HuH-7.5 (cell line): ENCODE measurements at places on chromosomes 4 and X.

DNA sequence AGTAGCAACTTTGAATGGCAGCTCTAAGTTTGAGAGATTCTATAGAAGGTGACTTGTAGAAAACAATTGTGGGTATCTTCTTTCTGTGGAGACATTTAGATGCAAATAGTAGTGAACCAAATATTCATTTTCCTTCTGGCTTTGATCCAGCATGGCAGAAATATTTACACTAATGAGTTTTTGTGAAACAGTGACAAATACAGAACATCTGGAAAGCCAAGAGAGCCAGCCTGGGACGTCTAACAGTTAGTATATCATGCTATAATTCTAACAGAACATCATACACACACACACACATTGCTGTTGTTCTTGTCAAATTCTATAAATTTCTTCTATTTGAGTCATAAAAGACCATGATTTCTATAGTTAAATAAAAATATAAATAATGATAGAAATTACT is 1777.9 kb downstream of the ARAP2 start:
- no peak for DNase-seq

DNA sequence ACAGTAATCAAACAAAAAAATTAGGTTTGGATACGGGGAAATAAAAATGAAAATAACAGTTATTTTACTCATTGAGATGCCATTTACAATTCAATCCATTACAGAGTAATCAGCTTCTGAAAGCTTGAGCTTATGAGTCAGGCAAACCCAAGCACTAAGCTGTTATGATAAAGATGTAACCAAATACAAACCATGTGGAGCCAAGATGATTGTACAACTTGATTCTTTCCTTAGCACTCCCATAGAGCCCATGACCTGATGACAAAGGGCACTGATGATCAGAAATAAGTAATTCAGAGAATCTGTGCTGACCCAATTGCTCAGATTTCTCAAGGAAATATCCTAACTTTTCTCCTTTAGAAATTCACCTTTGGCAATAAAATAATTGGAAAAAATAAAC is 40.5 kb upstream of the PRKG2 start:
- DNase-seq = no peak

DNA sequence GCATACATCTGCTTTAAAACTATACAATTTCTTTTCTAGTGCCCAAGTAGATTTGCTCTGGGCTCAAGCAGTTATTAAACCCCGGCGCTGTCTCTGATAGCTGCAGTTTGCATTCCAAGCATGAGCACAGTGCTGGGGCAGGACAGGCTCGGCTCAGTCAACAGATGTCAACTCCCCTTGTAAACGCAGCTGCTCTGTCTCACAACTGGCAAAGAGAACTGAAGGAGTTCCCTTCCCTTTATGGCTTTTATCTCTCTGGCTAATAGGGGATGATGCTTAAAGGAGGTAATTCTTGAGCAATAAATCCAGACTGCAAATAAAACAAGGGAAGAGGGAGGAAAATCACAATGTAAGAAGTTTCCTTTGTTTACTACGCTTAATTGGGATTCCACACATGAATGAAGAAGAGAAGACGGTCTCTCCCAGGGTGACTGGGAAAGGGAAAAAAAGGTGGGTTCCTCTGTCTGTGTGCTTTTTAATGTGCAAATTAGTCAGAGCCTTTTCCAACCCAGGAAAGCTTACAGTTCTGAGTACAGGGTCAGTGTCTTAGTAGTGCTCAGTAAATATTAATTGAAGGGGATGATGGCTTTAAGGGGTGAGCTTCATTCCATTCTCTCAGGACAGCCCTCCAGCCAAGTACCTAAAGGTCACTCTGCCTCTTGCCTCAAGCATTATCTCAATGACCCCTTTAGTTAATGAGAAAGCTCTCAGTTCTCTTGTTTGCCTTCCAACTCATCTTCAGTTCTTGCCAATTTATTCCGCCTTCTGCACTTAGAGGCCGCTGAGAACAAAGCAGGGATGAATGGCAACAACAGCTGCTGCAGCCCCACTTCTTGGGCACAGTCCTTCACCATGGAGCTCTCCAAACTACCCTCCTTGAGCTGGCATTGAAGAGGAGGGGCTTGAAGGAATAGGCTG is 155.7 kb upstream of the JADE1 start:
- no peak for DNase-seq

DNA sequence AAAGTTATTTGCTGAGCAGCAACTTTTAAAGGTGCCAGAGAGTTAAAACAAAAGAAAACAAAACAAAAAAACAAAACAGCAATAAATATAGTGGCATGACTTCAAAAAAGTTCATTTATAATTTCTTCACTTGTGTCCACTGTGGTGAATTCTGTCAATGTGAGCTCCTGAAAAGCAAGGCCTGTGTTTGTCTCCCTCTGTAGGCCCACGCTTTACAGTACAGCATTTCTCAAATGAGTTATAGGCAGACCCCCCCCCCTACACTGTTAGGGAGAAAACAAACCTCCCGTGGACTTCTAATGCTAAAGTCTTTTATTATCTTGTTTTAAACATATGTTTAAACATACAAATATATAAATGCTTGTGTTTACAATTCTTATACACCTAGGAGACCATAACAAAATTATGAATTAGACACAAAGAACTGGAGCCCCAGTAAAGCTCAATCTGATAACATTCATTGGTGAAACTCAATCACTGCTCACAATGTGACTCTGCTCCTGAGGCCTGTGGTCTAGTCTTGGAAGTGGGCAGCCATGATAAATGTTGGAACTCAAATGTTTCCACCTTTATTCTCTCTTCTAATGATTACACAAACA is 47.0 kb upstream of the SCOC start:
- DNase-seq = no peak

GRCh38 chr4:148893095-148893494 is 450.9 kb upstream of the NR3C2 start:
- no peak for DNase-seq

- DNase-seq = no peak
Observed at GRCh38 chr4:2833671-2834000, 10.0 kb upstream of the ADD1 start.

- no peak for DNase-seq
Observed at GRCh38 chrX:12042615-12043014, 95.7 kb upstream of the FRMPD4 start.

DNA sequence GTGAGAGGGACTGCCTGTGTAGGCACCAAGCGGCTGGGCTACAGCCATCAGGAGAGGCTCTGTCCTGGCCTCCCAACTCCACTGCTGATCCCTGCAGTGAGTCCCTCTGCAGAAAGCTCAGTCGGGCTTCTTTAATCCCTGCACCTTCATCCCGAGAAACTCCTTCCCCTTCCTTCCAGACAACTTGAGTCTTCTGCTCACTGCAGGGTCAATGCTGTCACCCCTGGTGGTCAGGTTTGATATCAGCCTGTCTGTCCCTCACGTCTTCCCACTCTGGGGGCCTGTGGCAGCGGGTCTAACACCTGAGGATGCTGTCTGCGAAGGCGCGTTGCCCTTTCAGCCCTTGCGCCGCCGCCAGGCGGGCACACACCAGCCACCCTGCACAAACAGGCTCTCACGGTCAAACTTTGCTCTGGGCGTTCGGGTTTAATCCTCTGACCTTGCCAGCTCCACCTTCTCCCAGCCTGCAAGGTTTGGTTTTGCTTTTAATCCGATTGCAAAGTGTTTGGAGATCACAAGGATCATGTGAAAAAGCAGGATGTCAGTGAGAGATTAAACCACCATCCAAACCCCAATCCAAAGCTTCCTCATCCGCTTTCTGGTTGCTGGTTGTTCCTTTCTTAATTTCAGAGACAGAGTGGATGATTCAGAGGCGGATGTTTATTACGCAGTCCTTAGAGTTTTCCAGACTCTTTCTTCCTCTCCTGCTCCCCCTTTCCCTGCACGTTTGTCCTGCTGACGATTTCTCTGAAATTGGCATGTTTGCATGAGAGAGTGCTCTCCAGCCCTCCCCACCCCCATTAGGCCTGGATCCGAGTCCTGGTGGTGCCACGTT is 74.8 kb upstream of the SLC34A2 start:
- no peak for DNase-seq

- DNase-seq = no peak
Observed at GRCh38 chrX:46791927-46792809, 33.2 kb upstream of the SLC9A7 start.

DNA sequence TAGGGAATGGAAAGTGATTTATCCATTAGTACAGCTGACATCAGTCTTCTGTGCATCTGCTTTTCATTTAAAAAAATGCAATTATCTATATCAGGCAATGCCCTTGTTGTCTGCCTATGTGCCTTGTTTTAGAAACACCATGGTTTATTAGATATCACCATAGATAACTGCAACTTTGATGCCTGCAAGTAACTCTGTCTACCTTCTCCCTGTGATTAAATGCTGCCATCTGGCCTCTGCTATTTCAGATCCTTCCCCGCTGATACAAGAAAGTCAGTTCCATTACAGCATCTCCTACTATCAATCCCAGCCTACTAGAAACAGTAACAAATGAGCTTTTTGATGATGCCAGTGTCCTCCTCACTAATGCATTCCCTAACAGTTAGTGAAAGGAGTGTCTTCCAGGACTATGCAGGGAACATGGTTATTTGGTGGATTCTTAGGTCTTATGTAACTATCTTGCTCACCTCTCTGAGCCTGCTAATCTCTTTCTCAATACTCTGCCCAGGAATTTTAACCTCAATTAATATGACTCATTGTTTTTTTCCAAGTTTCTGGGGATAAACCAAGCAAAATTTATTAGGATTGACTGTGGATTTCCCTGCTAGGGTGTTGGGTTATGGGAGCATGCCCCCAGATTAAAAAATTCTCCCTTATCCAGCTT is 444.9 kb downstream of the RAPGEF2 start:
- DNase-seq = no peak

GRCh38 chr4:11632483-11632882 is 203.8 kb upstream of the HS3ST1 start:
- DNase-seq = no peak

DNA sequence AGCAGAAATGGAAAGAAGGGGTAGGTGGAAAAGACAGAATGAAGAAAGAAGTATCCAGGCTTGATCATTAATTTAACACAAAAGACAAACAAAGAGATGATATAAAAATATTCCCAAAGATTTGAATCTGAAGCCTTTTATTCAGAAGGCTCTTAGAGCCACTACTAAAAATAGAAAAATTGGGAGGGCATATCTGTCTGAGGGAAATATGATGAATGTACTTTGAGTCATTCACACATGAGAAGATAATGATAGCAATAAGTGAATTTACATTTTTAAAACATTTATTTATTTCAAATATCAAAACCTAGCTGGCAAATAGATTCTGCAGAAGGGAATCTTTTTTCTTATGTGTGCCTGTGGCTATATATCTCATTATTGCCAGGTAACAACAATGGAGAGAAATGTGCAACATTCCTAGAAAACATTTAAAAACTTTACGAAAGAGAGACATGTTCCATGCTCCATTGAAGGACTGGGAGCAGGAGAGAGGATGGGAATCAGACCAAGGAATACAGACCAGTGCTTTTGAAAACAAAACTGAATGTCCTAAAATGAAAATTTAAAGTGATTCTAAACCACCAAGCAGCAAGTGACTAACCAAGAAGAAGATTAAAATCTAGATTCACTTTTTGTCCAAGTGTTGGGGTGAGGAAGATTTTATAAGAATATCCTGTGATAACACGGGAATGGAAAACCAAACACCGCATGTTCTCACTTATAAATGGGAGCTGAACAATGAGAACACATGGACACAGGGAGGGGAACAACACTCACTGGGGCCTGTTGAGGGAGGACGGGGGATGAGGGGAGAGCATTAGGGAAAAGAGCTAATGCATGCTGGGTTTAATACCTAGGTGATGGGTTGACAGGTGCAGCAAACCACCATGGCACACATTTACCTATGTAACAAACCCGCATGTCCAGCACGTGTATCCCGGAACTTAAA is 41.2 kb downstream of the ANXA5 start:
- DNase-seq = no peak

DNA sequence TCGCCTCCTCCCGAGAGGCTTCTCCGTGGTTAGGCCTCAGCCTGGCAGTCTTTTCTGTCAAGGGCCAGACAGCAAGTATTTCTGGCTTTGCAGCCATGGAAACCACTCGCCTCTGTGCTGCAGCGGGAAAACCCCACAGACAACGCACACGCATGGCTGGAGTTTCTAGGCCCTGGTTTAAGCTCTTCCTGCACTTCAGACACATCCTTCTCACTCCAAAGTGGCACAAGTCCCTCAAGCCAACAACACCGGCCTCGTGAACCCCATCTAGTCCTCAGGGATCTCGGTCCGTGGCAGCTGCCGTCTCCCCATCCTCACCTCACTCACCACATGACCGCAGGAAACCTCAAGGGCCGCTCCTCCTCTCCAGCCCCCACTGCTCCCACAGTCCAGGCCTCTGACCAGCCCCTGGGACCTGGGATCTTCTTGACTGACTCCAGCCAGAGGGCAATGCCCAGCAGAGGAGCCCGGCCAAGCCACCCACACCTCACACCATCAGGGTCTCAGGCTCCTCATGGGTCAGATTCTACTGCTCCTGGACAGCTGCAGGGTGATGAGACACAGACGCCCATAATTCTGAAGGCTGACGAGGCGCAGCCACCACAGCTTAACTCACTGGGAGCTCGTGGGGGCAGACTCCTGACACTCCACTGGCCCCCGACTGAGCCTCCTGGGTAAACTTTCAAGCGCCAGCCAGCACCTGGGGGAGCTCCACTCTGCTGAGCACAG is 21.7 kb downstream of the LETM1 start:
- no peak for DNase-seq

- no peak for DNase-seq
Observed at GRCh38 chr4:104519588-104519987, 24.9 kb upstream of the CXXC4 start.

DNA sequence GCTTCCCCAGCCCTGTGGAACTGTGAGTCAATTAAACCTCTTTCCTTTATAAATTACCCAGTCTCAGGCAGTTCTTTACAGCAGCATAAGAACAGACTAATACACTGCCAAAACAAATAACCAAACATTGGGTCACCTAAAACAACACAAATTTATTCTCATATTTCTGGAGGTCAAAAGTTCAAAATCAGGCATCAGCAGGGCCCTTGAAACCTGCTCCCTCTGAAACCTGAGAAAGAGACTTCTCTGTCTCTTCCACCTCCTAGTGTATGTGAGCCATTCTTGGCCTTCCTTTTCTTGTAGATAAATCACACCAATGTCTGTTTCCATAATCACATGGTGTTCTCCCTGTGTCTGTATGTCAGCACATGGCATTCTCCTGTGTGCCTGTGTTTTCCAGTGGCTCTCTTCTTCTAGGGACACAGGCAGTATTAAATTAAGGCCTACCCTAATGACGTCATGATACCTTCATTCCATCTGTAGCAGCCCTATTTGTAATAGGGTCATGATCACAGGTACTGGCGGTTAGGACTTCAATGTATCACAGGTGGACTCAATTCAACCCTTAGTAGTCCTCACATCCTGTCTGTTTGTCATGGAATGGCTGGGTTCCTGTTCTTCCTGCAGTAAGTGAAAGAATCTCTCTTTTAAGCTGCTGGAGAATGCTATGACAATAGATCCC is 147.3 kb upstream of the CLNK start:
- DNase-seq = no peak

GRCh38 chrX:38151441-38151840 is 69.2 kb downstream of the SRPX start:
- DNase-seq = no peak

GRCh38 chr4:54169176-54169575 is 59.9 kb upstream of the PDGFRA start:
- DNase-seq = no peak
